Activated CD4-positive, alpha-beta T cell treated with anti-CD3 and anti-CD28 coated beads for 36 hours (primary cell): ENCODE measurements at places on chromosomes 16 and 17. TPM values are rescaled to one million over a fixed set of nuclear protein-coding genes. Genes with fewer than 3 reads are reported as not detected.

- H3K27ac ChIP-seq, result no peak overlapping the region
- H3K36me3 ChIP-seq, result peaks cover 53% of the 10 kb centered on the region
- H3K4me1 ChIP-seq, result peaks cover 24% of the 10 kb centered on the region
- DNase-seq, result no peak
Observed at GRCh38 chr17:40415390-40415789, 2.3 kb downstream of the TOP2A start.

The SDK2 gene
- total RNA-seq, result 0.27 TPM

The THUMPD1 gene
- 48.2 TPM for total RNA-seq

DNA sequence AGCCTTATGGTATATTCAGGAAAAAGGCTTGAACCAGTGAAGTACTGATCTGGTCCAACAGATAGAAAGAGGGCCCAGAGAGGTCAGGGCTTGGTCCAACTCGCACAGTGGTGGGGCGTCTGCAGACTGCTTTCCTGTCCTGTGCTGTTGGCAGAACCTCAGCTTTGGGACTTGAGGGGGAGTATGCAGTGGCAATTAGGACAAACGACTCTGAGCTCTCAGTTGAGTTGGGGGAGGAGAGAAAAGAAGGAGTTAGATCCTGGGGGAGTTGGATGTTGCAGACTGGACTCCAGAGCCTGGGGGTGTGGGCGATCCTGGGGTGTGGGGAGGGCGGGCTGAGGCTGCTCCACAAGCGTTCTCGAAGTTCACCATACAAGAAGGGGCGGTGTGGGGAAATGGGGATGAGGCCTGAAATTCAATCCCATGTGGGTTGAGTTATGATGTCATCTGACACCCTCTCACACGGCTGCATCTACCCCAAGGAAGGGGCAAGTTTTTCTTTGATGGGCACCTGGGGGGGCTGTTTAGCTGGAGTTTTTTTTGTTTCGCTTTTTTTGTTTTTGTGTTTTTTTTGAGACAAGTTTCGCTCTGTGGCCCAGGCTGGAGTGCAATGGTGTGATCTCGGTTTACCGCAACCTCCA lies 14.6 kb downstream of the GRB7 start:
- H3K4me1 ChIP-seq, result peaks cover 41% of the 10 kb centered on the region
- peak; percentile 6 for DNase-seq
- H3K36me3 ChIP-seq, result no peaks in the 10 kb centered on the region

DNA sequence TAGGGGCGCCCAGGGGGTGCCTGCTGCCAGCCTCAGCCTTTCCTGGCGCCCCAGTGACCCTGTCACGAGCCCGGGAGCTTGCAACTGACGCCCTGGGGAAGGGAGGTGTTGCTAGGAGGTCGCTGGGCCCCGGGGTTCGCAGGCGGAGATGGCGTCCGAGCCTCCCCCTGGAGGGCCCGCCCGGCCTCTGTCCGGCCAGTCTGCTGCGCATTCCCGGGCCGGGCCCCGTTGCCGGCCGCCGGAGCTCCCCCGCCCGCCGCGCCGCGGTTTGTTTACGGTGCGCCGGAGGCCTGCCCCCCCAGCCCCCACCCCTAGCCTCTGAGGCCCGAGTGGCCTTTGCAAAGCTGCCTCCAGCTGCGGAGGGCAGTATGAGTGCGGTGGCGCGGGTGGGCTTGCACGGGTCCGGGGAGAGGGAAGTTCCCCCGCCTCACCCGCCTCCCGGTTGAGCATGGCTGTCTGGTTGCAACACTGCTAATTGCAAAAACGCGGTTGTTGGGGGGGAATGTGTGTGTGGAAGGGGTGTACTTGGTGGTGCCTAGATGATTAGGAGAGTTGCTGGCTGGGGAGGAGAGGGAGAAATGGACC lies 514 bp downstream of the THRA start:
- H3K27ac ChIP-seq, result peak overlapping the region; percentile 49
- H3K4me1 ChIP-seq, result peaks cover 52% of the 10 kb centered on the region
- DNase-seq, result peak; percentile 50
- peak overlapping the region; percentile 77 for H3K4me3 ChIP-seq

DNA sequence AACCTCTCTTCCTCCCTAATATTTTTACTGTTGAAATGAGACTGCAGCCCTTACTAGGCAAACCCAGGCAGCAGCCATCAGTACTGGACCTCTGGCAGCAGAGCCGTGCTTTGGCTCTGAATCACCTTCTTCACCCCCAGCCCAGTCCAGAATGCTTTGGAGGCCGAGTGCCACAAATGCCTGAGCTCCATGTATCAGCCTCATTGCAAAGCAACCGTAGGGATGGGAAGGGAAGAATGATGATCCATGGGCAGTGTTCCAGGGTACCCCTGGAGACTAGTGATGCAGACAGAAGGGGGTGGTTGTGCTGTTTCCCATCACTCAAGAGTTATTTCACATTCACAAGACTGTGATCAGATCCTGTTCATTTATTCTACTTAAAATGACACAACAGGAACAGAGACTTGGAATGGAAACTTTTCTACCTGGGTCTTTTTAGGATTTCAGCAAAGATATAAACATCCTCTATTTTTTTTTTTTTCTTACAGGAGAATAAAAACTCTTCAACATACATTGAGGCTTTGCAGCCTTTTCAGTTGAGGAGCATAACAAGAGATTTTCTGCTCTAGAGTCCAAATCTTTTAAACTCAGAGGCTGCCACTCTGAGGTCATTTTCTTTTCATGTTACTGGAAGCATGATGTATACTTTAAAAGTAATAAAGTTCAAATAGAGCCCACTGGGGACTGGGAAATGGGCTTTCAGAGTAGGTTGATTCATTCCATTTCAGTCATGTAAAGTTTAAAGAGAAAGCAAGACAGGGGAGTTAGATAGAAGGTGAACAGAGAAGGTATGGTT lies 138.3 kb downstream of the KCNJ2 start:
- no peak overlapping the region for H3K4me3 ChIP-seq
- no peaks in the 10 kb centered on the region for H3K4me1 ChIP-seq
- no peaks in the 10 kb centered on the region for H3K36me3 ChIP-seq
- no peak overlapping the region for H3K27ac ChIP-seq
- DNase-seq, result no peak

GRCh38 chr17:59389066-59389465 lies 57.6 kb downstream of the YPEL2 start:
- no peak overlapping the region for H3K27ac ChIP-seq
- H3K27me3 ChIP-seq, result no peaks in the 10 kb centered on the region
- DNase-seq, result no peak
- H3K4me3 ChIP-seq, result no peak overlapping the region

The SLFN13 gene
- total RNA-seq, result 18.6 TPM

GRCh38 chr17:16936536-16937310 lies 35.2 kb downstream of the TNFRSF13B start:
- H3K27me3 ChIP-seq, result no peaks in the 10 kb centered on the region
- no peak for DNase-seq
- no peaks in the 10 kb centered on the region for H3K36me3 ChIP-seq

The BRICD5 gene
- 8.0 TPM for total RNA-seq

The GRB7 gene
- total RNA-seq, result 2.0 TPM

DNA sequence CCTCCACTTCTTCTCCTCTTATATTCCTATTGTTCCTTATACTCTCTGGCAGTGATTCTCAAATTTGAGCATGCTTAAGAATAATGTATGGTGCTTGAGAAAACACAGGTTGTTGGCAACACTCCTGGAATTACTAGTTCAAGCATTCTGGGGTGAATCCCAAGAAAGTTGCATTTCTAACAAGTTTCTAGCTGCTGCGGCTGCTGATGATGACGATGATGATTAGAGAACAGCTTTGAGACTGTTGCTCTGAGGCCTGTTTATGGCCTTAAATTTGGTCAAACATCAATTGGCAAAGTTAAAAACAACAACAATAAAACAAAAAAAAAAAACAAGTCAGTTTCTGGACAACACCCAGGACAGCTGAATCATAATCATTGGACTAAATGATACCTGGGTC lies 961.9 kb downstream of the CDH11 start:
- H3K4me3 ChIP-seq, result no peak overlapping the region
- H3K27me3 ChIP-seq, result no peaks in the 10 kb centered on the region

The SLC22A31 gene
- total RNA-seq, result 1.3 TPM

DNA sequence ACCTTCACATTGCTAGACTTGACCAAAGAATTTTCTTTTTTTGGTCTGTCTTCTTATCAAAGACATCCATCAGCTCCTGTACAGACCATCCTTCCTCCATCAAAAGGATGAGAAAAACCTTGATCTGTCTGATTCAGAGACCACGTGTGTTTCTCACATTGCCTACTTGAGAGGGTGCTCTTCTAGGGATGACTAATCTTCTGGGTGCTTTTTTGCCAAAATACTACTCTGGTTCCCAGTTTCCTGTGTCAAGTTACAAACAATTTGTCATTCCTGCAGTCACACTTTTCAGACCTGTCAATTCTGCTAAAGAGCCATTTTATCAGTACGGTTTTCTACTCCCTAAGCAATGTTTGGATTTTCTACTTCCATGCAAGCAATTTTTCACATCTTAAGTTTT lies 492.2 kb downstream of the CDH11 start:
- H3K36me3 ChIP-seq, result no peaks in the 10 kb centered on the region
- no peaks in the 10 kb centered on the region for H3K4me1 ChIP-seq
- no peak overlapping the region for H3K27ac ChIP-seq
- H3K27me3 ChIP-seq, result no peaks in the 10 kb centered on the region
- no peak overlapping the region for H3K4me3 ChIP-seq
